ENCODE measurements at places on chromosomes 1 and 21.

- no peak for DNase-seq
Measured at GRCh38 chr1:50080904-50081586, 27.7 kb upstream of the ELAVL4 start.

GRCh38 chr21:45219517-45219916, 68.2 kb downstream of the POFUT2 start:
- DNase-seq, result no peak

GRCh38 chr1:89854140-89854539, 33.3 kb downstream of the LRRC8D start:
- no peak for DNase-seq

DNA sequence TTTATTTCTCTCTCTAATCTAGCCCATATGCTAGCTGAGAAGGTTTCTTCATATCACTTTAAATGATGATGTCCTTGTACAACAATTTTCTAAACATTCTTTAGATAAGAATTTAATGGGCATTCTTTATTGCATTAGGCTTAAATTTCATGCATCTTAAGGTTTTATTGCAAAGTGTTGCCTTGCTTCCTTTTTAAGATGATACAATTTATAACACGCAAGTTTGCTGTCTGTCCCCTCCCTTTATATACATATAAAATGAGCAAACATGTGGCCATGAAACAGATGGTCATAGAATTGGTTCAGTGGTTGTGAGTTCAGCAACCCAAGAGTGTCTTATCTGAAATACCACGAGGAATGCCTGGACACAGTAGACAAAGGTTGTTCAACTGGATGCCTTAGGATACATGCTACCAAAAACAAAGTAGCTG, 12.1 kb downstream of the NBPF3 start:
- DNase-seq, result no peak

GRCh38 chr1:246338546-246338945, 168.5 kb downstream of the SMYD3 start:
- no peak for DNase-seq

- no peak for DNase-seq
Measured at GRCh38 chr1:85579622-85580021, 939 bp upstream of the CCN1 start.

GRCh38 chr1:199546323-199546722, 481.2 kb upstream of the NR5A2 start:
- DNase-seq, result no peak

GRCh38 chr1:160666079-160666442, 19.2 kb upstream of the SLAMF1 start:
- DNase-seq, result no peak

DNA sequence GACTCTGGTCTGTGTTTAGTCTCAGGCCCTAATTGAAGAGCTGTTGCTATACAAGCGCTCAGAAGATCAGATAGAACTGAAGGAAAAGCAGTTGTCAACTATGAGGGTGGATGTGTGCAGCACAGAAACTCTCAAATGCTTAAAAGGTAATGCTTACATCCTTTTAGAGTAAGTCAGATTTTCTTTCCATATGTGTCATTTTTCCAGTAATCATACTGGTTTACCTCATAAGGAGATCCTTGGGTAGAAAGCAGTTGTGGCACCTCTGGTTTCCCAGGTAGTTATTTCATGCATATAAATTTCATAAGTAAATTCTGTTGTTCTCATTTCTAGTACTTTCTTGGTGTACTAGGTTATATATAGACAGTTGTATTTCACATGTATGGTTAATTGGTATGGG, 43.0 kb upstream of the TARS2 start:
- no peak for DNase-seq

DNA sequence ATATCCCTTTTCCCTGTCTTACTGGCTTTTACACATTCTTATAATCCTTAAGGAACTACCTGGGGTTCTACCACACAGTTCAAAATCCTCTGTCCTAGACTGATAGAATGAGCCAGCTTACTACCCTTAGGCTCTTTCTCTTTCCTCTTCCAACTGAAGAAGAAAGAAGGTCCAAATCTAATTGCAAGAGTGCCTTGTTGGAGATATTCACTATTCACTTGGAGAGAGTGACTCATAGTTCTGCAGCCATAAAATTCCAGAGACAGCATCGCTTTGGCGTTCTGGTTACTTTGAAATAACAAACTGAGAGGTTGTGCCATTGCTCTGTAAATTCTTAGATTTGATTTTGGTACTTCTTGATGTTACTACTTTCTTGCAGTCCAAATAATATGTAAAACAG, 4.2 kb downstream of the CADM3 start:
- no peak for DNase-seq

DNA sequence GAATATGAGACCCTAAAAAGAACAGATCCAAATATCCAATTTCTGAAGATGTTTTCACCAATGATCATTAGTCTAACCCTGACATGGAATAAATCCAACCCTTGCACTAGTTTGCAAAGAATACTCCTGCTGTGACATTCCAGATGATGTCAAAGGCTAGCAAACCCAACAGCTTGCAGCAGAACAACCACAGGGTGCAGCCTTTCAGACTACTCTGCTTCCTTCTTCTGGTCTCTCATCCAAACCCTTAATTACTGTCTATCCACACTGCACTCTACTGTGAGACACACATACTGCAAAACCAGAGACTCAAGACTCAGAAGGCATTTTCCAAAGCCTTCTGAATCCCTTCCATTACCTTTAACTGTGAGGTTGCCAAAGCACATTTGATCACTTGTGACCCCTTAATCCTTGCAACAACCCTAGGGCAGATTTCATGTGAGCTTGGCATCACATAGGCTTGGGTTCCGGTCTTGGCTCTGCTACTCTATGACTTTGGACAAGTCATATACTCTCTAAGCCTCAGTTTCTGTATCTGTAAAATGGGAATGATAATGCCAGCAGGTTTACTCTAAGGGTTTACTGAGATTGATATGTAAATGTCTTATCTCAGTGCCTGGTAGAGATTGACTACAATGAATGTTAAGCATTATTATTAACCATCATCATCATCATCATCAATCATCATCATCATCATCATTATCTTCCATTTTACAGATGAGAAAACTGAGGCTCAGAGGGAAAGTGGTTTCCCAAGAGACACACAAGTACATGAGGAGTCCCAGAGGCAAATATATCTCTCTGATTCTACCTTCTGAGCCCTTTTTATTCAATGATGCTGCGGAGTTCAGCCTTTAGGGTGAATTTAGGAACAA, 94.5 kb downstream of the SYF2 start:
- no peak for DNase-seq

DNA sequence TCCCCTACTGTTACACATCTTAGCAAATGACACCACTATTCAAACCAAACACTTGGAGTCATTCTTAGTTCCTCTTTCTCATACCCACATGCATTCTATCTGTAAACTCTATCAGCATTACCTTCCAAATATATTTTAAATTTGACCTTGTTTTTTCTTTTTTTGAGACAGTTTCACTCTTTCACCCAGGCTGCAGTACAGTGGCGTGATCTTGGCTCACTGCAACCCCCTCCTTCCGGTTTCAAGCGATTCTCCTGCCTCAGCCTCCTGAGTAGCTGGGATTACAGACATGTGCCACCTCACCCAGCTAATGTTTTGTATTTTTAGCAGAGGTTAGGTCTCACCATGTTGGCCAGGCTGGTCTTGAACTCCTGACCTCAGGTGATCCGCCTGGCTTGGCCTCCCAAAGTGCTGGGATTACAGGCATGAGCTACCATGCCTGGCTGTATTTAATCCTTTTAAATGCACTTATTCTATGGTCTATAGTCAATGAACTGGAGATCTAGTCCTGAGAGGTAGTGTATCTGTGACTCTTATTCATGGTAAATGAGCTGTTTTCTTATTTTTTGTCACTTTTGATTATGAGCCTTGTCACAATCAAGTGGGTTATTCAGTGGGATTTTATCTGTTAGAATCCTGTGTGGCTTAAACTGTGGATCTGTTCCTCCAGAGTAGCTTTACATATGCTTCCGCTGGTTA, 73.1 kb downstream of the GATAD2B start:
- no peak for DNase-seq

DNA sequence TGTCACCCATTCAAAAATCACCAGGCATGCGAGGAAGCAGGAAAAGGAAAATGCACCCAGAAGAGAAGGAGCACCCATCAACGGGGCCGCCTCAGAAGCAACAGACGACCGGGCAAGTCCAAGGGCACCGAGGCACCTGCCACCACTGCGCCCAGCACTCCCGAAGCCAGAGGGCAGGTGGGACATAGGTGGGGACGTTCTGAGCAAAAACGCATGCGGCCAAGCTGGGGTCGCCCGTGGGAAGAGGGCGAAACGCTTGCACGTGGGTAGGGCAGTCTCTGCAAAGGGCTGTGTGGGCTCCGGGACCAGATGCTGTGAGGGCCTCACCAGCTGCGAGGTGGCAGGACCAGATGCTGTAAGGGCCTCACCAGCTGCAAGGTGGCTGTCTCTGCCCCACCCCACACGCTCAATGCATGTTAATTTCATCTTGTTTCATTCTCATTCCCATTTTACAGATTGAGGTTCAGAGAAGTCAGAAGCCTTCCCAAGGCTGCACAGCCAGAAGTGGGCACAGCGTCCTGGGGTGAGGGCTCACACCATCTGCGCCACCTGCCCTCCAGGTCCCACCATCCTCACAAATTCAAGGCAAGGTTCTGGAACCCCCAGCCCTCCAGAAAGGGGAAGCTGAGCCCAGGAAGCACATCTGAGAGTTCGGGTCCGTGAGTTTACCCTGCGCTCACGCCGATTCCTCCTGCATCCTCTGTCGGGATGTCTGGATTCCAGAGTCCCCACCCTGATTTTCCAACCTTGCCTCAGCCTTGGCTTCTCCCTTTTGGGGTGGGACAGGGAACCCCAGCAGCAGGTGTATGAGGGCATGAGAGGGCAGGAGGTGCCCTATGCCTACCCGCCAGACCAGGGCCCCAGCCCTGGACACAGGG, 8.2 kb upstream of the SAMD11 start:
- DNase-seq, result no peak

DNA sequence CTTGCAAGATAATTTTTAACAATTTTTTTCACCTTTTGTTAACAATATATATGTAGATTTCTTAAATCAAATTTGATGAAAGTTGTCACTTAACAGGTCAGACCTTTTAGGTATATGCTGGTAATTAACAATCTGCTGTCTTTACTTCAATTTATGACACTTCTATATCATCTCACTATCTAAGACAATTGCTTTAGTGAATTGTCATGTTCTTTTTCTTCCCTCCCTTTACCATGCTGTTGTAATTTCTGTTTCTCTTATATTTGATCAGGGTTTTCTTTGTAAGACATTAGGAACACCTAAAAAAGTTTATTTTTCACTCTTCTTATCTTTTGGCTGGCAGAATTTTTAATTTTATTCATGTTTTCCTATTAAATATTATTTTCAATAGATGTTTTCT, 2.0 kb downstream of the IFI16 start:
- no peak for DNase-seq

DNA sequence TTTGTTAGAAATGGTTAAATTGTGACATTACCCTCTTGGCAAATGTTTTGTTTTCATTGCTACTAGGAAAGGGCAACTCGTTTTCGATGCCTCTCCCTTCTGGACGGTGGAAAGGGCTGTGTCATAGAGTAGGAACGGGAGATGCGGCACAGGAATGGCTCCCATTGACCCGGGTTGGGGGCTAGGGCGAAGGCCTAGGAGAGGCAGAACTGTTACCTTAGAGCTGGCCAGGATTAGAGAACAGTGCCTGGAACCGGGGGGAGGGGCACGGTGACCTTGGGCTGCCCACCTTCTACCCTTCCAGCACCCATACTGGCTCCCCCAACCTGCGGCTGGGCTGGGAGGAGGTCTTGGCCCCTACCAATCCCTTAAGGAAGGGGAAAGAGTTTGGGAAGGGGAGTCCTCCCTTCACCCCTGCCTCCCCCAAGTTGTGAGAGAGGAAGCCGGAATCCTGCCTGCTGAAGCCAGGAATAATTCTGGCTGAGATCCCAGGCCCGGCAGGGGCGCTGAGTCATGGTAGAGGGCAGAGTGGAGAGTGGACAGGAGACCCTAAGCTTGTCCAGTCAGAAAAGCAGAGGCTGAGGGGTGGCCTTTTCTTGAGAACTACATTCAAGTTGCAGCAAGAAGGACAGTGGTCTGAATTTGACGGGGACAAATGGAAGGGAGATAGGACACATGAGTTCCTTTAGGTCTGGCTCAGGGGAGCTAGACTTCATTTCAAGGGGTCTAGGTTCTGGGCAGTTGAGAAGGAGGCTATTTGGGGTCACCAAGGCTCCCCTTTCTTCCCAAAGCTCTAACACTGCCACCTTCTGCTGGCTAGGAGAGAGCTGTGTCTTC, 8.2 kb downstream of the LMNA start:
- DNase-seq, result peak; percentile 43

- DNase-seq, result no peak
Measured at GRCh38 chr21:36741506-36741905, 42.6 kb downstream of the SIM2 start.

- no peak for DNase-seq
Measured at GRCh38 chr1:224623743-224624333, 7.7 kb downstream of the CNIH3 start.

- DNase-seq, result no peak
Measured at GRCh38 chr21:31663584-31664249, 4.2 kb downstream of the SOD1 start.

DNA sequence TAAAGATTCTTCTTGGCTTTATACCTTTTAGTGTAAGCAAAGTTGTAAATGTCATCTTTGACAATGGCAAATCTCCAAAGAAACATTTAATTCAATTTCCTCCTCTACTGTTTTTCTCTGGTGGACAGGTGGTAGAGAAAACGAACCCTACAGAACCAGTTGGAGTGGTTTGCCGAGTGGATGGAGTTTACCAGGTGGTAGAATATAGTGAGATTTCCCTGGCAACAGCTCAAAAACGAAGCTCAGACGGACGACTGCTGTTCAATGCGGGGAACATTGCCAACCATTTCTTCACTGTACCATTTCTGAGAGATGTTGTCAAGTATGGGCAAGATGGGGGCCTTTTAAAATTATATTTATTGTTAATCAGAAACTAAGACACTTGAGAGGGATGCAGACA, 25.8 kb downstream of the UAP1 start:
- DNase-seq, result no peak

DNA sequence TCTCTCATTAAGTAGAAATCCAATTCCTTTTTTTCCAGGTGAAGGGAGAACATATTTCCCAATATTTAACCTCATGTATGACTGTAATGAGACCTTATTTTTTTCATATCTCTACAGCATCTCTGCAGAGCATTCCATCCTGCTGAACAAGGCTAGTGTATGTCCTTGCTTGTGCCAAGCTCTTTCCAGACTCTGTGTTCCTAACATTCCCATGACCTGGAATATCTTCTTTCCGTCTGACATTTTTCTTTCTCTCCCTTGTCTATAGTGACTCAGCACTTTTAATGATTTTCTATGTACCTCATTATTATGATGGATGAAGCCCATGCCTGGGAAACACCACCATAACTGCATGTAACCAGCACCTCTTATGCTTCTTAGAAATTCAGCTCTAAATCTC, 278.3 kb upstream of the NRIP1 start:
- no peak for DNase-seq
